ENCODE measurements at places on chromosomes 5 and 9.

GRCh38 chr5:14118551-14119320, 24.4 kb upstream of the TRIO start:
- no peak for DNase-seq

GRCh38 chr9:136695435-136695895, 8.2 kb upstream of the AGPAT2 start:
- peak; percentile 25 for DNase-seq

- DNase-seq, result no peak
These were observed 110.6 kb upstream of the BOD1 start for GRCh38 chr5:173726846-173727557.

DNA sequence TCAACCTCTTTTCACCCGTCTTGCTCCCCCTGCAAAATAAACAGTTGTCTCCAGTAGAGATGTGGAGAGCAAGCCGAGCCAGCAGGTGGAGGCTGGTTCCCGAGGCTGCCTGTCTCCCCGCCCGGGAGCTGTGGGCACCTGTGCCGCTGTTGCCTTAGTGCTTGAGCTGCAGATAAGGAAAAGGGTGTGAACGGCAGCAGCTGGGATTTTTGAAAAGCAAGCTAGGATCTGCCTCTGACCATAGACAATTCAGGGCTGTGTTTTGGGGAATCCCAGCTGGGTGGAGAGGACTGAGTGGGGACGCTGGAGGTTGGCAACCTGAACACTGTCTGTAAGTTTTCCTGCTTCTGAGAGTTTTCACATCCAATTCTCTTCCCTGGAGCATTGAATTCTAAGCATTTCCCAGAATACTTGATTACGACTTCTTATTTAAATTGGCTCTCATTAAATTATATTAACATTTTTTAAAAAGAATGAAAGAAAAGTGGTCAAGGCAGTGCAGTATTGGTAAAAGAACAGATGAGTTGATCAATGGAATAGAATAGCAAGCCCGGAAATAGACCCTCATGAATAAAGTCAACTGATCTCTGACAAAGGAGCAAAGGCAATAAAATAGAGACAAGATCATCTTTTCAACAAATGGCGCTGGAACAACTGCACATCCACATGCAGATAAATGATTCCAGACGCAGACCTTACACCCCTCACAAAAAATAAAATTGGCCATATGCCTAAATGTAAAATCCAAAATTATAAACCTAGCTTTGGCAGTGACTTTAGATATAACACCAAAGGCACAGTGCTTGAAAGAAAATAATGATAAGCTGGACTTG, 9.7 kb downstream of the WNK2 start:
- no peak for DNase-seq

GRCh38 chr9:33458444-33458843, 11.1 kb upstream of the AQP3 start:
- DNase-seq, result no peak

DNA sequence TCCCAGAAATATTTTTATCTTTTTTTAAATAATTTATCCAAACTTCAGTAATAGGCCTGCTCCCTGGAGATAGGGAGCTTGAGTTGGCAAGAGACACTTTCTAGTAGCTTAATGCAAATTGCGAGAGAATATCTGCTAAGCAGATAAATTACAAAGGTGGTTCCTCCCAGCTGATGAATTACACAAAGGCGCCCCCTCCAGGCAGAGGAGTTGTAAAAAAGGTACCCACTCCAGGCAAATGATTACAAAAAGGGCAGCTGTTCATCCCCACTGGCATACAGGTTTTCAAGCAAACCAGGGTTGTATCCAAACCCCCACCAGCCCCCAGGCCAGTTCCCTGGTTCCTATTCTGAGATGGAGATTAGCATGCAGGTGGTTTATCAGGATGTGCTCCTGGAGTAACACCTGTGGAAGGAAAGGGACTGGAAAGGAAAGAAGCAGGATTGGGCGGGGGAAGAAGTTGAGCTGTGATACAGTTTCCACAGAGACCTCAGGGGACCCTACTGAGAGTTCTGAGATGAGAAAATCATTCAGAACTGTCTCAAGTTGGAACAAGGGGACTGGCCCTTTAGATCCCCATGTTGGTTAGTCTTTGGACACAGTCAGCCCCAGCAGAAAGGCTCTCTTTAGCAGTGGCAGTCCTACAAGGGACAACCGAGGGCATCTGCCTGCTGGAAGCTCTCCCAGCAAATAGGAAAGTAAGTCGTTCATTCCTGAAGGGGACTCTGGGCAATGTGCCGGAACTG, 25.5 kb downstream of the ESM1 start:
- DNase-seq, result no peak

GRCh38 chr5:96318569-96319110, 114.4 kb downstream of the PCSK1 start:
- DNase-seq, result no peak

- DNase-seq, result no peak
These were observed 267.4 kb downstream of the GABRG2 start for GRCh38 chr5:162334944-162335343.

DNA sequence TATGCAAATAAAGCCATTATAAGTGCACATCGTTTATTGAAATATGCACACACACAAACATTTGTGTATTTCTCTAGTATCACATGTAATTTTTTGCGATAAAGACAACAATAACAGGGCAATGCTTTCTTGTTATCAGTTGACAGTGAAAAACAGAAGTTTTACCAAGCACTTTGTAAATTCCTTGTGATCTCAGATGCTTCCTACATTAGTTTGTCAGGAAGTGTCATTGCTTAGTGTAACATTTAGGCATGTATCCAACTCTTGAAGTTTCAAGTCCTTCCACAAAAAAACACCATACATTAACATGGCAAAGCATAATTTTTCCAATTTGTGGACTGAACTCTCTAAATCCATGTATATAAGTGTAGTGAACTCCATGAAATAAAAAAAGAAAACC, 46.4 kb downstream of the MOCS2 start:
- no peak for DNase-seq

DNA sequence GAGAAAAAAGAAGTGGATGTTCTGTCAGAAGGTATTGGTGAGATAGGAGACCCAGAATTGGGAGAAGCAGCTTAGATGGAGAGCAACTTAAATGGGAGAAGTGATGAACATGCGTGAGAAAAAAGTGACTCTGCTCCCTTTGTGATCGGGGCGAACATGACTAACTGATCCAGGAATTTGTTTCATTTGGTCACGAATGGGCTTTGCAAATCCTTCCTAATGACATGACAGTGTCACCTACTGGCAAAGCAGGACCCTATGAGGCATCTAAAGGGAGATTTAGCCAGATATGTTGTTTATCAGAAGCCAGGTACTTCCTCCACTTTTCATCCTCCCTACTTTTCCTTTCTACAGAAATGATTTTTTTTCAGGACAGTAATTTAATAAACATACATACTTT, 787.4 kb upstream of the RGMB start:
- DNase-seq, result peak; percentile 31

DNA sequence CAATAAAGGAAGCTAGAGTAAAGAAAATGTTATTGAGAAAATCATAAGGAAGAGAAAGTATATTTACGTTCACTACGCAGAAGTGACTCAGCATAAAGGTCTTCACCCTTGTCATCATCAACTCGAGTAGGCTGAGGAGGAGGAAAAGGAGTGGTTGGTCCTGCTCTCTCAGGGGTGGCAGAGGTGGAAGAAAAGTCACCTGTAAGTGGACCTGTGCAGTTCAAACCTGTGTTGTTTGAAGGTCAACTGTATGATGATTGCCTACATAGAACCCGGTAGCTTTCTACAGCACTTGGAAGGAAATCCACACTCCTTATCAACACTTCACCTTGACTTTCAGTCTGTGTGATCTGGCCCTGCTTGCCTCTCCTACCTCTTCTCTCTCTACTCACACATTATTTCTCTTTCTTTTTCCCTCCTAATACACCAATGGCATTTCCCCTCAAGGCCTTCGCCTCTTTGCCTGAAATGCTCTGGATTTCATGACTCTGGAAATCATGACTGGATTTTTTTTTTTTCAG, 109.3 kb upstream of the CPEB4 start:
- no peak for DNase-seq

- DNase-seq, result no peak
These were observed 311.5 kb upstream of the TARS1 start for GRCh38 chr5:33129309-33129708.

DNA sequence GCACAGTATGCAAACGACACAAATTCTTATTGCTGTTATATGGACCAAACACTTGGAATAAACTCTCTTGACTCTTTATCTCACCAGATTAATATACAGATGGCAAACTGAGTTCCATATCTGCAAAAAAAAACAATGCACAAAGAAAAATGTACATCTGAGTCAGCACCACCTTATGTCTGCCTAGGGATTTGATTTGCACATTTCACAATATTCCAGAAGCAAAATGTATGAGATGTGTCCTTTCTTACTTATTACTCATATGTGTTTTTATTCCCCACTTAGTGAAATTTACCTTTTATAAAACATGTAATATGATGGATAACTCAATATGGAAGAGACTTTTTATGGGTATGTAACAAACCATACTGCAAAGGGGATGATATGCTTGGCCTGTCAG, 236.9 kb downstream of the GLIS3 start:
- peak; percentile 41 for DNase-seq

GRCh38 chr5:43362725-43363435, 49.3 kb downstream of the CCL28 start:
- no peak for DNase-seq

GRCh38 chr5:38612851-38613250, 56.4 kb upstream of the LIFR start:
- DNase-seq, result no peak

- peak; percentile 23 for DNase-seq
These were observed 87.5 kb upstream of the RANBP3L start for GRCh38 chr5:36389245-36389644.

All from astrocyte of the spinal cord (primary cell).